ENCODE measurements at places on chromosomes 12 and 14. TPM values are rescaled to one million over a fixed set of nuclear protein-coding genes. Genes with fewer than 3 reads are reported as not detected.
A peak's percentile ranks its signal among the peaks of the same experiment; 100 is the strongest.

PSMB11 gene
- not detected for total RNA-seq

GRCh38 chr12:89800435-89800834 lies 91.8 kb upstream of the ATP2B1 start:
- no peak for DNase-seq
- H3K4me1 ChIP-seq, result no peaks in the 10 kb centered on the region
- H3K36me3 ChIP-seq, result no peaks in the 10 kb centered on the region

DNA sequence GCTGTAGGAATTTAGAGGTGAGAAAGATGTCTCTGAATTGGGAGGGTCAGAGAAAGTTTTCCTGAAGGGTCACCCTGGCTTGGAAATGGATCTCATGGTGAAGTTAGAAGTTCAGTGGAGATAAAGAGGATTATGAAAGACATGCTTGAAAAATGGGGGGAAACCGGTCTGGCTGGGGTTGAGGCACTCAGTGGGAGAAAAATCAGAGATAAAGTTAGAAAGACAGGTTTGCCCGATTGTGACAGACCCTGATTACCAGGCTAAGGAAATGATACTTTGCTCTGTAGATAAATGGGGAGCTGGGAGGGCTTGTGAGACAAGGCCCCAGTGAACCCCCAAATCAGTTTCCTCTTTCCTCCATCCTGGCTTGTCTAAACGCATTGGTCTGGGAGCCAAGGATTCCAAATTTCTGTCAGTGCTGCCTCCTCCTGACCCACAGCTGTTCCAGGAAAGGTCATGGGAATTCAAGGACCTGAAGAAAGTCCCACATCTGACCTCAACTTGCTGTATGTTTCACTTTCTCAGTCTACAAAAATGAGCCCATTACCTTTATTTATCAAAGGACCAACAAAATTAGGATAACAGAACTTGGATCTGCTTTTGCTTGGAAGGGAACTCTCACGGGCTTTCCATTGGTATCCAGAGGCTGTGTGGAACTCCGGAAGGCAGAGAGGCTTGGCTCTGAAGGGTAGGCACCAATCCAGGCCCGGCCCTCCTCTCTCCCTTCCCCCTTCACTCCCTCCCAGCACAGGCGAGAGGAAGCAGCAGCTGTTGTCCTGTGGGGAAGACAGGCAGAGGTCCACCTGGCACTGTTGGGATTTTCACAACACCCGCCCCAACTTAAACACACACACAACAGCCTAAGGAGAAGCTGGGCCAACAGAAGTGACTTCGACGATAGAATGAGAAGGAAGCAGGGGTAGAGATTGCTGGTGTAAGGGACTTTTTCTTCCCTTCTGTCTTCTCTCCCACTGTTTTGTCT lies 3.4 kb upstream of the RNASE7 start:
- DNase-seq, result no peak
- H3K4me1 ChIP-seq, result peaks cover 37% of the 10 kb centered on the region
- peak overlapping the region; percentile 79 for H3K27ac ChIP-seq
- no peaks in the 10 kb centered on the region for H3K27me3 ChIP-seq

DNA sequence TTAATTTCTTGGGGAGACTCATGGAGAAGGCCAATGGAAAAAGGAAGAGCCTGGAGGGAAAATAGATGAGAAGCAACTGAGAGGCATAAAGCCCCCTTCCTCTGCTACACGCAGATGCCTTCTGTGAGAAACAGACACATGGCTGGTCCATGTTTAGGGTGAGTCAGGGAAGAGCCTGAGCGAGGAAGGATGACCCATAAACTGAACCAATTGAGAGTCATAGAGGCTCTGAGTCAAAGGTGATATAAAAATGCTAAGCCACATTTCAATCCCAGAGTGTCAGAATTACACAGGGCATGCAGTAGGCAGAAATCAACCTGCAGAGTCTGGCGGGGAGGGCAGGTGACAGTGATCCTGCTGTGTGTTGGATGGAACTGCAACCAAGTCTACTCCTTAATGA lies 30.1 kb upstream of the NEDD1 start:
- H3K4me1 ChIP-seq, result no peaks in the 10 kb centered on the region
- no peak for DNase-seq
- H3K36me3 ChIP-seq, result no peaks in the 10 kb centered on the region
- H3K4me3 ChIP-seq, result no peak overlapping the region

RNF212B gene
- total RNA-seq, result not detected

TROAP gene
- total RNA-seq, result 10.5 TPM

DNA sequence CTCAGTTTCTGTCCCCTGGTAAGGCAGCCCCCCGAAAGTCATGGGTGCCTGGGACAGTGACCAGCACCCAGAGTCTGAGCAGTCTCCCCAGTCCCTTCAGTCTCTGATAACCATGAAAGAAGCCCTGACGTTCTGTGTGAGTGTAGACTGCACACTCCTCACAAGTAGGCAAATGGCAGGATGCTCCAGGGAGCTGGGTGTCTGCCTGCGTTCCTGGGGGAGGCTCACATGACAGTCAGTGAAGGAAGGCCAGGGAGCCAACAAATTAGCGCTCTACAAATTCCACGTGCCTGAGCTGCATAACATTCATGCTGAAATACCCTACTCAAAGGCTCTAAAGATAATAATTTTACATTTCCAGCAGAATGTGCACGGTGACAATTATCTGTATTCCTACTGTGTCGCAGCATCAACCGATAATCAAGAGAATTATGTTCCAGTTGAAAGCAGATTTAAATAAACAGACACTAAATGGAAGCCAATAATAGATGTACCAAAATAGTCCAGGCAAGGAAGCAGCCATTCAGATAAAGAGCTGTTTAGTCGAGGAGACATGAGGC lies 56.3 kb downstream of the ASCL1 start:
- H3K4me1 ChIP-seq, result peaks cover 24% of the 10 kb centered on the region
- no peaks in the 10 kb centered on the region for H3K27me3 ChIP-seq
- no peaks in the 10 kb centered on the region for H3K36me3 ChIP-seq
- H3K27ac ChIP-seq, result peak overlapping the region; percentile 75
- no peak overlapping the region for H3K4me3 ChIP-seq
- peak; percentile 31 for DNase-seq

- H3K27me3 ChIP-seq, result no peaks in the 10 kb centered on the region
- H3K4me1 ChIP-seq, result no peaks in the 10 kb centered on the region
- H3K4me3 ChIP-seq, result peak overlapping the region; percentile 84
- no peaks in the 10 kb centered on the region for H3K36me3 ChIP-seq
These were observed 902 bp upstream of the CFL2 start for GRCh38 chr14:34715127-34715863.

DNA sequence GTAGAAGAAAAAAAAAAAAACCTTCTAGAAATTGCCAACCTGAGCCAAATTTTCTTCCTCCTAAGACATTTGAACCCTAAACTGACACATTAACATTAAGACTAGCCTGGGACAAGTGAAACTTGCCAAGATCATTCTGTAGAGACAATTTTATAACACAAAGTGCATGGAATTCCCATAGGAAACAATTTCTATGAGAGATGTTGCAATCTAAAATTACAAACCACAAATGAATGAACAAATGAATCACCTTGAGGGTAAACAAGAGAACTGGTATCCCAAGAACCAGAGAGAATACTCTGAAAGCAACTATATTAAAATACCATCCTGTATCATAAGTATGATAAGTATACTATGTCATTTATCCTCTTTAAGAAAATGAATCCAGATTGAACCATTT lies 165.3 kb downstream of the DICER1 start:
- no peak overlapping the region for H3K27ac ChIP-seq
- H3K4me1 ChIP-seq, result no peaks in the 10 kb centered on the region
- no peak overlapping the region for H3K4me3 ChIP-seq
- H3K36me3 ChIP-seq, result no peaks in the 10 kb centered on the region
- no peaks in the 10 kb centered on the region for H3K27me3 ChIP-seq

- H3K4me1 ChIP-seq, result no peaks in the 10 kb centered on the region
- DNase-seq, result no peak
- H3K36me3 ChIP-seq, result no peaks in the 10 kb centered on the region
- H3K4me3 ChIP-seq, result no peak overlapping the region
- no peaks in the 10 kb centered on the region for H3K27me3 ChIP-seq
These were observed 9.8 kb upstream of the C12orf42 start for GRCh38 chr12:103505371-103506236.

- peaks cover 26% of the 10 kb centered on the region for H3K4me1 ChIP-seq
- no peaks in the 10 kb centered on the region for H3K36me3 ChIP-seq
- H3K27me3 ChIP-seq, result peaks cover 6% of the 10 kb centered on the region
- DNase-seq, result peak; percentile 82
- no peak overlapping the region for H3K4me3 ChIP-seq
- H3K27ac ChIP-seq, result no peak overlapping the region
These were observed 21.1 kb downstream of the KRT18 start for GRCh38 chr12:52969828-52970569.

PPFIBP1 gene
- total RNA-seq, result 104 TPM

GRCh38 chr12:41074473-41074769 lies 113.7 kb upstream of the PDZRN4 start:
- peak; percentile 54 for DNase-seq
- H3K4me1 ChIP-seq, result no peaks in the 10 kb centered on the region
- no peak overlapping the region for H3K4me3 ChIP-seq
- H3K36me3 ChIP-seq, result no peaks in the 10 kb centered on the region
- no peaks in the 10 kb centered on the region for H3K27me3 ChIP-seq

C3AR1 gene
- 6.0 TPM for total RNA-seq

- H3K4me3 ChIP-seq, result peak within 1 kb of the TSS; percentile 57
- H3K4me1 ChIP-seq, result peaks cover 34% of the 10 kb centered on the region
- peaks cover 5% of the 10 kb centered on the region for H3K36me3 ChIP-seq
- no peak for DNase-seq
- peak within 1 kb of the TSS; percentile 83 for H3K27ac ChIP-seq
These were observed at the start of gene HIP1R for GRCh38 chr12:122834921-122835749. HIP1R (plus strand) TSS chr12:122835457; CDS start chr12:122835551, 94 bp downstream.

PXMP2 gene
- total RNA-seq, result 27.5 TPM

DNA sequence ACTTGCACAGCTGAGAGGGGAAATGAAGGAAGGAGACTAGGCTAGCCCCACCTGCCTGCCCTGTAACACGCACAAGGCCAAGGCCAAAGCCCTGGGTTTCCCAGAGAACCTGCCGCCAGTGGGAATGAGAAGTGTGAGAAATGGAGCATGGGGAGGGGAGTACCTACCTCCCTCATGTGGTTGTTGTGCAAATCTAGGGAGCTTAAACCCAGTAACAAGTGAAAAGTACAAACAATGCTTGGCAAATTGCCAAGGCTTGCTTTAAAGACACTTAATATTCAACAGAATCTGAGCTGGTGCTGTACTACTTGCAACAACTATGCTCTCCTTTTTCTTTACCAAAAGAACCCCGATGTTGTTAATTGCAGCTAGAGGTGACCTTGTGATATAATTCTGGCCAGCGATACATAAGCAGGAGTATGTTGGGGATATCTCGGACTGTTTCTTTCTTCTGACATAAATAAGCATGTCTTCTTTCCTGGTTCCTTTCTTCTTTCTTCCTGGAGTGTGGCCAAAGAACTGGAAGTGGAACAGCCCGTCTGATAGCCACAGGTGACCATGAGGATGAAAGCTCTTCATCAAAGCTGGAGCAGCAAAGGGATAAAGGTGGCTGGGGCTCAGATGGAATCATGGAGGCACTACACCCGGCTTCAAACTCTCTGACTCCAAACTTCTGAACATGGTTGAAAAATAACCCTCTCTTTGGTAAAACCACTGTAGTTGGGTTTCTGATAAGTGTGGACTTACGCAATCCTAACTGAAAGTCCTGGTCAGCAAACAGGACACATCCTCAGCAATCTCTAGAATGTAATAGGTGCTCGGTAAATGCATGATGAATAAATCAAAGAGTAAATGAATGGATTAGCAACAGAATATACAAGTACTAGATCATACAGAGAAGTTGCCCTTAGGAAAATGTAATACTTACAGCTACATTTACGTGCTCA lies 207.9 kb downstream of the NUAK1 start:
- DNase-seq, result no peak
- no peaks in the 10 kb centered on the region for H3K27me3 ChIP-seq
- H3K27ac ChIP-seq, result no peak overlapping the region
- peaks cover 4% of the 10 kb centered on the region for H3K4me1 ChIP-seq
- H3K4me3 ChIP-seq, result no peak overlapping the region

GRCh38 chr12:19404242-19404880 lies 34.9 kb upstream of the AEBP2 start:
- no peaks in the 10 kb centered on the region for H3K4me1 ChIP-seq
- no peaks in the 10 kb centered on the region for H3K27me3 ChIP-seq
- no peak overlapping the region for H3K27ac ChIP-seq
- no peaks in the 10 kb centered on the region for H3K36me3 ChIP-seq

- no peaks in the 10 kb centered on the region for H3K4me1 ChIP-seq
- no peaks in the 10 kb centered on the region for H3K27me3 ChIP-seq
- no peak overlapping the region for H3K4me3 ChIP-seq
- no peaks in the 10 kb centered on the region for H3K36me3 ChIP-seq
These were observed 317.6 kb downstream of the CCDC91 start for GRCh38 chr12:28507867-28508266.

CCDC38 gene
- not detected for total RNA-seq

- H3K27ac ChIP-seq, result peak overlapping the region; percentile 75
- H3K27me3 ChIP-seq, result no peaks in the 10 kb centered on the region
- no peaks in the 10 kb centered on the region for H3K36me3 ChIP-seq
These were observed 178.1 kb downstream of the SOX5 start for GRCh38 chr12:23771240-23771949.

GUCY2C gene
- total RNA-seq, result not detected

- H3K4me3 ChIP-seq, result no peak overlapping the region
- H3K27ac ChIP-seq, result no peak overlapping the region
- no peak for DNase-seq
These were observed 31.7 kb downstream of the LRTM2 start for GRCh38 chr12:1852076-1852475.

GRCh38 chr12:1220127-1221092 lies 229.4 kb downstream of the ERC1 start:
- no peak overlapping the region for H3K27ac ChIP-seq
- no peak for DNase-seq
- H3K4me1 ChIP-seq, result no peaks in the 10 kb centered on the region
- H3K27me3 ChIP-seq, result no peaks in the 10 kb centered on the region
- H3K36me3 ChIP-seq, result no peaks in the 10 kb centered on the region
- no peak overlapping the region for H3K4me3 ChIP-seq

GRCh38 chr12:9227950-9228349 lies 19.8 kb upstream of the PZP start:
- no peaks in the 10 kb centered on the region for H3K36me3 ChIP-seq
- H3K4me3 ChIP-seq, result no peak overlapping the region
- H3K27ac ChIP-seq, result no peak overlapping the region
- H3K27me3 ChIP-seq, result no peaks in the 10 kb centered on the region

MMP14 gene
- 262 TPM for total RNA-seq

GRCh38 chr14:35883677-35884293 lies 57.6 kb downstream of the BRMS1L start:
- peak; percentile 20 for DNase-seq
- no peaks in the 10 kb centered on the region for H3K4me1 ChIP-seq
- H3K4me3 ChIP-seq, result no peak overlapping the region
- H3K27me3 ChIP-seq, result no peaks in the 10 kb centered on the region
- no peak overlapping the region for H3K27ac ChIP-seq
- no peaks in the 10 kb centered on the region for H3K36me3 ChIP-seq

GRCh38 chr14:97329701-97330100 lies 532.5 kb downstream of the VRK1 start:
- no peak overlapping the region for H3K27ac ChIP-seq
- H3K27me3 ChIP-seq, result no peaks in the 10 kb centered on the region
- no peak overlapping the region for H3K4me3 ChIP-seq
- no peak for DNase-seq
- H3K4me1 ChIP-seq, result no peaks in the 10 kb centered on the region

All from spinal cord (tissue), 10 donors.